ENCODE measurements at places on chromosomes 2 and 18. TPM values are rescaled to one million over a fixed set of nuclear protein-coding genes. Genes with fewer than 3 reads are reported as not detected.

DNA sequence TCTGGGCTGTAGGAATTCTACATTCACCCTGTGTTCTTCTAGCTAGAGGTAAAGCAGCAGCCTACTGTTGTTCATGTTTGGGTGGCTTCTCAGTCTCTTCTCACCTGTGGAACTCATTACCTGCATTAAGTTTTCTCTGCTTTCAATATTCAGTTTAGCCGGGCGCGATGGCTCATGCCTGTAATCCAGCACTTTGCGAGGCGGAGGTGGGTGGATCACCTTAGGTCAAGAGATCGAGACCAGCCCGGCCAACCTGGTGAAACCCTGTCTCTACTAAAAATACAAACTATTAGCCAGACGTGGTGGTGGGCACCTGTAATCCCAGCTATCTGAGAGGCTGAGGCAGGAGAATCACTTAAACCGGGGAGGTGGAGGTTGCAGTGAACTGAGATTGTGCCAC lies 139.8 kb upstream of the UBE2E3 start:
- no peak for ATAC-seq

DNA sequence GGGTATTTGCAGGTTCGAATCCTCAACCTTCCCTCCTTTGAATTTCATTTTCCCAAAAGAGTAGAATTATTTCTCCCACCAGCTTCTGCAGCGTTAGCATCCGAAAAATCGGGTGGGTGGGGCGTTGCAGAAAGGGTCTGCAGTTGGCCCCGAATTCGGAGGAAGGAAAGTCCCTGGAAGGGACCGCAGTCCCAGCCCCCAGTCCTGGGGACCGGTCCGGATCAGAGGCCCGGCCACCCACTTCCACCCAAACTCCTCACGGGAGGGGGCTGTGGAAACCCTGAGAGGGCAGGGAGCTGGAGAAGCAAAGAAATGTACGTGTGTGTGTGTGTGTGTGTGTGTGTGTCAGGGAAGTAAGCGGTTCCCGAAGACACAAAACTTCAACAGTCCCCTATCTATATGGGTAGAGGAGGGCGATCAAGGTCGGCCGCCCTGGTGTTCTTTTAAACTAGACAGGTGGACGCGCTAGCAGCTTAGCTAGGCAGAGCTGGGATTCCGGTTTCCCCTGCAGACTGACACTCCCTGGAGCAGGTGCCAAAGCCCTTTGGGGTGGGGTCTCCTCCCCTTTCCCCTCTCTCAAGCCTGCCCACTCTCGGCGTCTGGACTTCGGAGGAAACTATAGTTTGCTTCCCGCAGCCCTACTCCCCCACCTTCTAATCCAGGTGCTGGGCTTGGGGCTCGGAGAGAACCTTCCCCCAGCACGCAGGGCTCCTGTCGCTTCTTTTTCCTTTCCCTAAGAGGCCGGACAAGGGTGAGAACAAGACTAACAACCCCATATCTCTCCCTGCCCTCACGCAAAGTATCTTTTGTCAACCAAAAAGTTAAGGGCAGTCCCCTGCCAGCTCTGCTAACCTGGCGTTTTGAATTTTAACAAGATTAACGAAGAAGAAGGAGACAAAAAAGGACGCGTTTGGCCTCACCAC lies 4.8 kb upstream of the ONECUT2 start:
- no peak for ATAC-seq

GRCh38 chr2:176083796-176084261 lies at the start of gene EVX2:
Gene EVX2, minus strand, starts transcription at chr2:176083962. Its CDS starts 186 bp downstream, at chr2:176083776.
- no peak for ATAC-seq

DNA sequence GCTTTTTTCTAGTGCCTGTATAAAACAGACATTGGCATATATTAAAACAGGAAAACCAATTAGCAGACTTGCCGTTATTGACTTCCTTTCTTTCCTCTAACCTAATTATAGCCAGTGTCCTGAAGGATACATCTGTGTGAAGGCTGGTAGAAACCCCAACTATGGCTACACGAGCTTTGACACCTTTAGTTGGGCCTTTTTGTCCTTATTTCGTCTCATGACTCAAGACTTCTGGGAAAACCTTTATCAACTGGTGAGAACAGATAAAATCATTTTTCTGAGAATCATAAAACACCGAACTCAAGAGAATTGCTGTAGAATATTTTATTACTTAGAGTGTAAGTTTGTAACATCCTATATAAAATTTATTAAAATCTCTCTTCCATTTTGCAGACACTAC lies 74.3 kb downstream of the SCN2A start:
- no peak for ATAC-seq

DNA sequence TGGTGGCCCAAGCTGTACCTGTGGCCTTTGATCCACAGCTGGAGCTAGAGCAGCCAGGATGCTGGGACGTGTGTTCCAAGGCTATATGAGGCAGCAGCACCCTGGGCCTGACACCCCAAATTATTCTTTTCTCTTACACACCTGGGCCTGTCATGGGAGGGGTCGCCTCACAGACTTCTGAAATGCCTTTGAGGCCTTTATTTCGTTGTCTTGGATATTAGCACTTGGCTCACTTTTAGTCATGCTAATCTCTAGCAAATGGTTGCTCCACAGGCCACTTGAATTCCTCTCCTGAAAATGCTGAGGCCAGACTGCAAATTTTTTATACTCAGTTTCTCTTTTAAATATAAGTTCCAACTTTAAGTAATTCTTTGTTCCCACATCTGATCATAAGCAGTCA lies 22.0 kb upstream of the IL1R2 start:
- no peak for ATAC-seq

Gene GLI2
- 0.72 TPM for total RNA-seq

Gene GAREM2
- 0.68 TPM for total RNA-seq

Gene CAPN14
- 191 TPM for total RNA-seq

Measured in esophagus mucosa (tissue), 1 donor.